ENCODE measurements at places on chromosomes 5 and 9.

DNA sequence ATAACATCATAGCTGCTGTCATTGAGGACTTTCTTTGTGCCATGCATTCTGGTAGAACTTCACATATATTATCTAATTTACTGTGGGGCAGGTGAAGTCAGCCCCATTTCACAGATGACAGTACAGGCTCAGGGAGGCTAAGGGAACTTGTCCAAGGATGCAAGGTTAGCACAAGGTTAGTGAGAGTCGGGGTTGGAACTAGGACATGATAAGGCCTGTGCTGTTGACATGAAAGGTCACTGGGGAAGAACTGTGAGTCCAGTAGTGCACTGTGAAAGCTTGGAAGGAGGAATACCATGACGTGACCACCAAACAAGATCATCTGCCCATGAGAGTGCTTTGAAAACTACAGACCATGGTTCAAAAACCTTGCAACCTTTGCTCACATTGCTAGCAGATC is 26.7 kb downstream of the FRMPD1 start:
- no peak for DNase-seq

DNA sequence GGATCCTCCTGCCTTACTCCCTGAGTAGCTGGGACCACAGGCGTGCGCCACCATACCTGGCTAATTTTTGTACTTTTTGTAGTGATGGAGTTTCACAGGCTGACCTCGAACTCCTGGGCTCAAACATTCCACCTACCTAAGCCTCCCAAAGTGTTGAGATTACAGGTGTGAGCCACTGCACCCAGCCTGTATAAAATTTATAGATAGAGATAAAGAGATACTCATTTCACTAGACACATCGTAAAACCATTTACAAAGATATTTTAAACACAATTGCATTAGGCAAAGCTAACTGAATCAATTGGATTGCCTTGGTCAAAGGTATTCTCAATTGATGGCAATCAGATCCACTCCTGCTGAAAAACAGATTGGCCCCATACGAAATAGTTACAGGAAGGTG is 52.0 kb downstream of the PDE6A start:
- no peak for DNase-seq

DNA sequence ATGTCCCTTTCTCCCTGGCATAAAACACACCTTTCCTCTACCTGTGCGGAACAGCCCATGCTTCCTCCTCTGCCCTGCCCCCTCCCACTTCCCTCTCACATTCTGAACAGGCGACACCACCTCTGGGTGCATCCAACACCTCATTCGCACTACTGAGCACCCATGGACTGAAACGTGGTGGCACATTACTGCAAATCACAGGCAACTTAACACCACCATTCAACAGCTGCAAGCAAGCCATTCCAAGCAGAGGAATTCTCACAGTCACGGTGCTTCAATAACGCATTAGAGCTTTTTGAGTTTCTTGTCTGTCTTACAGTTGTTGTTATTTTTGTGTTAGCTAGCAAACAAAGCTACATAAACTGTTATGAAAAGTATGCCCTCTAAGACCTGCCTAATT is 298.2 kb upstream of the TAS2R1 start:
- no peak for DNase-seq

DNA sequence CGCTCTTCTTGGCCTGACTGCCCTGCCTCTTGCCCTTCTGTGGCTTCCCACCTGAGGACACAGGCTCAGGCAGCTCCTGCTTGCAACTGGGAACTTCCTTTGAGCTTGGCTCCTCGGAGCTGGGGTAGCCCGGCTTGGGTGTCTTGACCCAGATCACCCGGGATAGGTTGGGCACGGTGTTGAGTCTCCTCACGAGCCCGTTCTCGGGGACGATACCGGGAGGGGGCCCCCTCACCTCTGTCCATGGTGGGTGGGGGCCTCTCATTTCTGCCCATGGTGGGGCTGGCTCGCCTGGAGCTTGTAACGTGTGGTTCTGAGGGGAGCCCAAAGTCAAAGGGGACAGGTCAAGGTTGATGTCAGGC is 7.8 kb upstream of the DDX41 start:
- no peak for DNase-seq

DNA sequence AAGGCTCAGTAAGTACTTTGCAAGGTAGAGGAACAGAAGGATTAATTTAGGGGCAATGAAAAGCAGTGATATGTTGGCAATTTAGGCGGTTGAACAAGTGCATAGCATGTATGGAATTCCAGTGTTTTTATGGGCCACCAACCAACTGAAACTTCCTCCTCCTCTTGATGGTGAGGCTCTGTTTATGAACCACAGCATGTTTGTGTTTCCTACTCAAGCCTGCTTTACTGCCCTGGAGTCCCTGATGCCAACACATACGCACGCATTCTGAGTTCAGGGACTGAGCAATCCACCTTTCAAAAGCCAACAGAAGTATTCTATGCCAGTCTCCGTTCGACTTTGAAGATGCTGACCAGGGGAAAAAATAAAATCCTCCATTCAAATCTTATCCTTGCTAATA is 417.5 kb downstream of the EFNA5 start:
- DNase-seq = no peak

- DNase-seq = no peak
Measured at GRCh38 chr9:134301387-134302129, 24.7 kb upstream of the RXRA start.

- no peak for DNase-seq
Measured at GRCh38 chr5:61783481-61783880, 451.4 kb downstream of the ZSWIM6 start.

- no peak for DNase-seq
Measured at GRCh38 chr9:82192211-82192610, 203.6 kb downstream of the SPATA31D1 start.

DNA sequence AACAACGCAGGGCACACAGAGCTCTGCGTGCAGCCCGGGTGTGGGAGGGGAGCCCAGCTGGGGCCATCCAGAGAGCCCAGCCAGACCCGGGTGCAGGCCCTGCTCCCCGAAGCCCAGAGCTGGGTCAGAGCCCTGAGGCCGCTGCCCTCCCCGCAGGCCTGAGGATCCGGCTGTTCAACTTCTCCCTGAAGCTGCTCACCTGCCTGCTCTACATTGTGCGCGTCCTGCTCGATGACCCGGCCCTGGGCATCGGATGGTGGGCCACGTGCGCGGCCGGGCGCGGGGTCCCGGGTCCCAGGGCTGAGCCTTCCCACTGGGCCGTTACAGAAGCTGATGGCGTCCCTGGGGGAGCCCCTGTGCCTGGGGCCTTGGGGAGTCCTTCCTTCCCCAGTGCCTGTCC is 48.8 kb downstream of the KCNT1 start:
- no peak for DNase-seq
